Epithelial cell of proximal tubule (primary cell): ENCODE measurements at places on chromosomes 5 and 9. TPM values are rescaled to one million over a fixed set of nuclear protein-coding genes. Genes with fewer than 3 reads are reported as not detected.

Gene IFNE
- total RNA-seq = not detected in 2 replicates

Gene BTNL3
- total RNA-seq = not detected in 2 replicates

Gene OR1J2
- not detected in 2 replicates for total RNA-seq

Gene LCN2
- total RNA-seq = 45.7 and 106 TPM in 2 replicates

Gene MARCOL
- not detected in 2 replicates for total RNA-seq

Gene CAPSL
- not detected in 2 replicates for total RNA-seq

Gene SAXO1
- total RNA-seq = not detected in 2 replicates
